Astrocyte of the spinal cord (primary cell): ENCODE measurements at places on chromosomes 2 and 18.

DNA sequence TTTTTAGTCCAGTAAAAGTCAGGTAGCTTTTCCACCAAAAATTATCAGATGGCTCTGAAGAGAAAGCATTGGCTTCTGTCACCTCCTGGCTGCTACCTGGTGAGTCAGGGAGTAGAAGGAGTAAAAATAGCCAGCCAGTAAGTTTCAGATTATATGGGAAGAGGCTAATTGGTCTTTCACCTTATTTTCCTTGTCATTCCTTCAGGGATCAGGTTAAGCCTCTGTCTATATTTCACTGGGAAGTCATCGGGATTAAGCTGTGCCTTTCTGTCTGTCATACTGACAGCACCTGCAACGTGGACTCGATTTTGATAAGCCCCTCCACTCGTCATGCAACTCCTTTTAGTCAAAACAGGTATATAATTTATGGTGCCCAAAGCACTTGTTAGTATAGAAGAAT, 380.7 kb upstream of the CELF4 start:
- no peak for DNase-seq

DNA sequence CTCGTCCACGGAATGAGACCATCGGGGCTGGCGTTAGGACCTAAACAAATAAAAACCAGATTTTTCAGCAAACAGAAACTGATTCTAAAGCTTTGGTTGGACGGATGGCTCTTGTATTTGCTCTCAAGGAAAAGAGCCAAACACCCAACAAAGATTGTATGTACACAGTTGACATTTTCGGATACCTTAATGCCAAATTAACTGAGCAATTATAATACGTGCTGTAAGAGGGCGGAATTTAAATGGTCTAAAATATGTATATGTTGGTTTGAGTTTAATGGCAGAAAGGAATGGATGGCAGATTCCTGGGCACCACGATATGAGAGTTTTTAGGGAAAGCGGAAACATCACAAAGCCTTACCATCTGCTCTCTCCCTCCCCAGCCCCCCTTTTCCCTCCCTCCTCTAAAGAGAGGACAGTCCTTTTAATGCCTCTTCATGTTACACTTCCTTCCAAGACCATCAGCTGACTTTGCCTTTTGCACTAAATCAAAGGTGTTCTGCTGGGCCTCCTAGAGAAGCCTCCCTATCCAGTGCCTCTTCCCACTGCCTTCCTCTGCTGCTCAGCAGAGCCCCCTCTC, 33.3 kb downstream of the STAT1 start:
- DNase-seq: no peak

DNA sequence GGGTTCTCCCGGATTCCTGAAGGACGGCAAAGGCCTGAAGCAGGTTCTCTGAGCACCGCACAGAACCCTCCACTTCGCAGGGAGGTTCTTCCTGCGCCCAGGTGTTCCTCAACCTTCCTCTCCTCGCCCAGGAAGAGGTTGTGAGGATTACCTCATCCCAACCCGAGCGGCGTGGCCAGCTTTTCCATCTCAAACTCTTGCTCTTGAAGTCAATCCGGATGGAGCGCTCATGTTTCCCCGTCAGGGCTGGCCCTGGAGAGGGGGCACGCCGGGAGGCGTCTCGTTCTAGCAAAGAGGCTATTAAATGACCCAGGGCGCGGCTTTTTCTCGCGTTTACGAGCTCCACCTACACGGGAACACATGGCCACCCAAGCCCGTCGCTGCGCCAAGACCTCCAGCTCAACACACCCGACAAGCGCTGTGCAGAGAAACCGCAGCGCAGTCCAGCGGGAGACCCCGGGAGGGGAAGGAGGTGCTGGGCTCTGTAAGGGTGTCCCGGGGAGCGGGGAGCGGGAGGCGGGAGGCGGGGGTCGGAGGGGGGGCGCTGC, 540 bp upstream of the RAB10 start:
- DNase-seq: peak; percentile 88

GRCh38 chr18:22169011-22169888, at the start of gene GATA6:
Gene GATA6 (plus strand): TSS chr18:22169589. CDS start chr18:22171145, 1,556 bp downstream.
- DNase-seq: peak; percentile 93

- DNase-seq: peak; percentile 3
Observed at GRCh38 chr18:50218432-50219197, 23.7 kb upstream of the MYO5B start.

- DNase-seq: no peak
Observed at GRCh38 chr2:109337221-109337620, 208.2 kb downstream of the SH3RF3 start.

DNA sequence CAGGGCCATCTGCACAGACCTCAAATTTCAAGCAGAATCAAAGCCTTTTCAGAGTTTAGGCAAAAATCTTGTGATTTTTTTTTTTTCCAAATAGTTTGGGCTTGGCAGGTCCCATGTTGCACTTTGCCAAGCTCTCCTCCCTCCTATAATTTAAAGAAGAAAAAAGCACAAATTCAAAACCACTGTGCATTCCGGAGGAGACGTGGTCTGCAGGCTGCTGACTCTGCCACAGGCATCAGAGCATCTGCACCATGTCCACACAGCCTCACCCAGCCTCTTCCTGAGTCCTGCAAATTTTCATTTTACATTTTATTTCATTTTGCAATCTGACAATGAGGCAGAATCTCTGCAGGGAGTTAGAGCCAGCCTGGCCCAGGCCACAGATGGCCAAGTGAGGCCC, 15.7 kb upstream of the GPC1 start:
- DNase-seq: no peak

DNA sequence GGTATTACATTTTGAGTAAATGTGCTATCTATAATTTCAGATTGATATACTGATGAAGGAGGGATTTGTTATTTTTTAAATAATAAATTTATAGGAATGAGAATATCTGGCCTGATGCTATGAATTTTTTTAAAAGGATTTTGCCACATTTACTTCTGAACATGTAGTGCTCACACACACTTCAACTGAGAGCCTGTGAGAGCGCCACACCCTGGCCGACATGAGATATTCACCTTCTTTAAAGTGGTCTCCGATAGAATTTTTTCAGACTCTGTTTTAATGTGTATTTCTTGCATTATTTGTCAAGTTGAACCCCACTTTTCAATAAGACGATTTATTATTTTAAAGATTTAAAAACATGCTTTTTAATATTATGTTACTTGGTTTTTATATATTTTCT, 813.3 kb downstream of the DCC start:
- DNase-seq: no peak

- no peak for DNase-seq
Observed at GRCh38 chr18:36374262-36374661, 76.7 kb downstream of the FHOD3 start.

DNA sequence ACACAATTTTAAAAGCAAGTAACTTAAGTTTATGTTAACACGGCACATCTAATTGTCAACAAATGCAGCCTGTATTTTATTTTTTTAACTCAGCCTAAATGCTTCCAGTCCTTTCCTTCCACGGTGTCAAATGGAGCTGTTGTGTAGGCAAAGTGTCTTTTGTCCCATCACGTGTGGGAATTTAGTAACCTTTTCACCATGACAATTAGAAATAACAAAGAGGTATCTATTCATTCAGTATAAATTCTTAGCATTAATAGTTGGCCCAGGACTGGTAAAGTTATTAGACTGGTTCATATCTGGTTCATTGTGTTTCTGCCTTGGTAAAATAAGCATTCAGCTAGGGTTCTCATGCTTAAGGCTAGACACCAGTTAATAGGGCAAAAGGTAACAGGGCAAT, 47.9 kb downstream of the FRZB start:
- no peak for DNase-seq

DNA sequence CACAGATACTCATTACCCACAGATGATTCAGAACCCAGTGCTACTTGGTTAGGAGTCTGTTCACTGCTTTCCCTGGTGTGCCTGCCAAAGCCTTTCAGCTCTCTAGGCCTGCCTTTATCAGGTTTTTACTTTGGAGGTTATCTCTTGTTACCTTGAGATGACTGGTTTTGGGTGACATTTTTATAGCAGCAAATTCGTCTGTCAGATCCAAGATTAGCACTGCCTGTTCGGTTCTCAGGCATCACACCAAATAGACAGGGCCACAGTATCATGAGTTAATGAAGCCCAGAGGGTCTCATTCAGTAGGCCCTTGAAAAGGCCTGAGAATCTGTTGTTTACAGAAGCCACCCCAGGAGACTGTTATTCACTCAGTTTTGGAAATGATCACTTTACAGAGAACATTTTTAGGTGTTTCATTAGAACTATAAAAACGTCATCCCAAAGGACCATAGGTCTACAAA, 121.2 kb downstream of the OSBPL6 start:
- DNase-seq: no peak

DNA sequence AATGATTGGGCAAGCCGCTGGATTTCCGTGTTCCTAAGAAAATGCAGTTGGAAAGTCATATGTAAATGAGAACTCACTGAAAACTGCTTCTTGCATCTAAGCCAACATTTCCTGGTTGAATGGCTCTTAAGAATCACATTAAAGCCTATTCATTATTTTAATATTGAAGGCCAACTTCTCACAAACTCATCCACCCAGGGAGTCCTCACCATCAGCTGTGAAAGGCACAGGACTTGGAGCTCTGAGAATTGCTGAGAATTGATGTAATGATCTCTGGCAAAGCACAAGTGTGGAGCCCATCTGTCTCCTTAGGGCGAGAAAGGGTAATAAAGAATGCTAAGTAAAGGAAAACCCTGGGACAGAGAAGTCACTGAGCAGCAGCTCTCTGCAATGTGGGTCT, 55.9 kb upstream of the APCDD1 start:
- DNase-seq: no peak

DNA sequence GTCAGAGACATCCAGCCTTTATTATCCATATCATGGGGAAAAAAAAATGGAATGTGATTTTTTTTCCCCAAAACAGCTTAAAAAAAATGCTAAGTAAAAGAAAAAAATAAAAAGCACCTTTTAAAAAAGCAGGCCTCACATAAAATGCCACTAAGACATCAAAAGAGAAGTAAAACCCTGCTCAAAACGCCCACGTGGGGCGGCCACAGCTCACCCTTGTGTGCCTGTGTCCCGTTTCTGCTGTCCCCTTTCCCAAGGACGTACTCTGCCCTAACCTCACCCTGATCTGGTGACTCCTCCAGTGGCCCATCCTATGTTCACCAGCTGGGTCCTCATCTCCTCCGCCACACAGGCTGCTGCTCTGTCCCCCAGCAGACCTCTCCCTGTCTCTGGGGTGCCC, 125.4 kb downstream of the NEDD4L start:
- DNase-seq: no peak

DNA sequence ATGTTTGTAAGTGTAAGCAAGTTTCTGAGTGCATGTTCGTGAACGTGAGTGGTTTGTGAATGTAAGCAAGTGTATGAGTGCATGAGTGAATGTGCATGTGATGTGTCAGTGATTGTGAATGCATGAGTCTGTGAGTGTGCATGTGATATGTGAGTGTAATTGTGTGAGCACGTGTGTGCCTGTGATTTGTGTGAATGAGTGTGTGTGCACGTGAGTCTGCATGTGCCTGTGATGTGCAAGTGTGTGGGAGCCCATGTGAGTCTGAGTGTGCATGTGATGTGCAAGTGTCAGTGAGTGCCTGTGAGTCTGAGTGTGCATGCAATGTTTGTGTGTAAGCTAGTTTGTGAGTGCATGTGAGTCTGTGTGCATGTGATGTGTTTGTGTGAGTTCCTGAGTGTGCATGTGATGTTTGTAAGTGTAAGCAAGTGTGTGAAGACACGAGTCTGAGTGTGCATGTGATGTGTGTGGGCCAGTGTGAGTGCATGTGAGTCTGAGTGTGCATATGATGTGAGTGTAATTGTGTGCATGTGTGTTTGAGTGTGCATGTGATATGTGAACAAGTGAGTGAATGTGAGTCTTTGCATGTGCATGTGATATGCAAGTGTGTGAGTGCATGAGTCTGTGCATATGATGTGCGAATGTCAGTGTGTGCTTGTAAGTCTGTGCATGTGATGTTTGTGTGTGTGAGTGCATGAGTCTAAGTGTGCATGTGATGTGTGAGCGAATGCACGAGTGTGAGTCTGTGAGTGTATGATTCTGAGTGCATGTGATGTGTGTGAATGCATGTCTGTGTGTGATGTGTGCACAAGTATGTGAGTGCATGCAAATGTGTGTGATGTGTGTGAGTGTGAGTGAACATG, 45.1 kb downstream of the COPS8 start:
- no peak for DNase-seq

- DNase-seq: peak; percentile 38
Observed at GRCh38 chr2:221096706-221097567, 475.2 kb downstream of the EPHA4 start.

DNA sequence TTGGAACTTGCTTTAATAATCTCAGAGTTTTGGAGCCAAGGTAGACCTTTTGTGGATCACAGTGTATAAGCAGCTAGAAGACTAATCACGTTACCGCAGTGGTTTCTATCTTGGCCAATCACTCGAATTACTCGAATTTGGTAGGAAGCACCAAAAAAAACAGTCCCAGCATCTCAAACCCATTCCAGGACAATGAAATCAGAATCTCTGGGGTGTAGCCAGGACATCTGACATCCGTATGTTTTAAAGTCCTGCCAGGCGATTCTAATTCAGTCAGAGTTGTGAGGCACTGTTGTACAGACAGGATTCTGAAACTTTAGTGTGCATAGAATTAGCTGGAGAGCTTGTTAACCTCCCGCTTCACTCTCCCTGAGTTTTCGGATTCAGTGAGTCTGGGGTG, 30.8 kb downstream of the GRHL1 start:
- peak; percentile 74 for DNase-seq

DNA sequence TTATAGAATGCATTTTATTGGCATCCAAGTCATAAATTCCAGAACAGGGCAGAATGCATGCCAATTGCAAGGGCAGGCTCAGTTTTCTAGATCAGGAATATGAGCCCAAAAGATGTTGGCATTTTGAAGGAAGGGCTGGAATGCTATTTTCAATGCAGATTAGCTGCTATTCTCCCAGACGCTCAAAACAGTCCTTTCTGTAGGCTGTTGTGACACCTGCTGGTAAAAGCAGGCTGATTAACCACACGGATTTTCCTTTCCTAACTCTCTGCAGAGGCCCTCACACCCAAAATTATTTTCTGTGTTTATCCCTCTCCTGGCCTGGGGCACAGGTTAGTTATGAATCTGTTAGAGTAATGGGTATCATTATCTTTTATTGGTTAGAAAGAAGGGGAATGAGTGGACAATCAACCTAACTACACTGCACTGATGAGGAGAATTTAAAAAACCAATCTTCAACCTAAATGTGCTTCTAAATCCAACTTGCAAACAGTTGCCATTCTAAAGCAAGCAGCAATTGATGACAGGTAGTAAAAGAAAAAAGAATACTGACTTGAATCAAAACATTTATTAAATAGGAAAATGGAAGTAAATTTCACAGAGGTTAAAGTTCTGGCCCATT, 94.0 kb downstream of the PLA2R1 start:
- peak; percentile 28 for DNase-seq
